NCI-H1930 (cell line): ENCODE measurements at places on chromosomes 4 and X.

DNA sequence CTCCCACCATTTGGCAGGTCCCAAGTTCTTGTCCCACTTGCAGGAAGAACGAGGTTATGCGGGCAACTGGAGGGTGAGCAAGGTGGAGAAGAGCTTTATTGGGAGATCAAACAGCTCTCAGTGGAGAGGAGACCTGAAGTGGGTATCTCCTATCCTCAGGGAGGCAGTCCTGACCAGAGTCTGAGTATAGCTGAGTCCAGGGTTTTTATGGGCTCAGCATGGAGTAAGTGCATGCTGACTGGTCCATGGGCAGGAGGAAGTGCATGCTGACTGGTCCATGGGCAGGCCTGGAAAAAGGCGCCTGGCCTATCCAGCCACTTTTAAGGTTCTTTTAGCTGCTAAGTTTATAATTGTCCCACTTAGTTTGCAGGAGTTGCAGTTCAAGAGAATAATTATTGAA lies 7.4 kb upstream of the HNRNPD start:
- DNase-seq, result no peak

DNA sequence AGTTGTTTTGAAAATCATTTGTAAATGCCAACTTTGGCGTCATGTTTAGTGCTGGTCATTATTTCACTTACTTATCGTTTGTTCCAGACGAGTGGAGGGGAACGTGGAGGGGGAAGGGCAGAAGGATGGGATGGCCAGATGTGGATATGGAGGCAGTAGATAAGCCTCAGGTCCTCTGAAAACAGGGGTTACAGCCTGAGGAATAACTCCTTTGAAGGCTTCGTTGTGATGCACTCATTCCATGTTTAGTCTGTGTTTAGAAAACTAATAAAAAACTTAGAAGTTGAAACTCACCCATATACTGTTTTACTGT lies 1.1 kb downstream of the MOB1B start:
- no peak for DNase-seq

DNA sequence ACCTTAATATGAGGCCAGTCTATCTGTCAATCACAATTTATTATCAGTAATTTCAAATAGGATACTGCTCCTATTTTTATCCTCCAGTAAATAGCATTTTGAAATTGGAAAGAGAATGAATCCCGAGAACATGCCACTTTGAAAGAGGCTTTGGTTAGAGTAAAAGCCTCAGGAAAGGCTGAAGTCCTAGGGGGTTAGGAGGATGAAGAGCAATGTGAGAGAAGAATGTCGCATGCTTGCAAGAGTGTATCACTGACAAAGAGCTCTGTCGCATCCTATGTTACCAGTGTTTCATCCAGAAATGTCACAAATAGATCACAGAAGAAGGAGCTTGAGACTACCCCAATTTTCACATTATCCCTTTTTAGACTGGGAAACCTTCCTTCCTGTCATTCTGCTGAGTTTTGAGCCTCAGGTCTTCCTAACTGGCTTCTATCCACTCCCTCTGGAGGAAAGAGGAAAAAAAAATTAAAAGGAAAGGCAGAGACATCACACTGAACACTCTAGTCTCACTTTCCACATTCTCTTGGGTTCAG lies 39.8 kb downstream of the GPM6A start:
- no peak for DNase-seq

DNA sequence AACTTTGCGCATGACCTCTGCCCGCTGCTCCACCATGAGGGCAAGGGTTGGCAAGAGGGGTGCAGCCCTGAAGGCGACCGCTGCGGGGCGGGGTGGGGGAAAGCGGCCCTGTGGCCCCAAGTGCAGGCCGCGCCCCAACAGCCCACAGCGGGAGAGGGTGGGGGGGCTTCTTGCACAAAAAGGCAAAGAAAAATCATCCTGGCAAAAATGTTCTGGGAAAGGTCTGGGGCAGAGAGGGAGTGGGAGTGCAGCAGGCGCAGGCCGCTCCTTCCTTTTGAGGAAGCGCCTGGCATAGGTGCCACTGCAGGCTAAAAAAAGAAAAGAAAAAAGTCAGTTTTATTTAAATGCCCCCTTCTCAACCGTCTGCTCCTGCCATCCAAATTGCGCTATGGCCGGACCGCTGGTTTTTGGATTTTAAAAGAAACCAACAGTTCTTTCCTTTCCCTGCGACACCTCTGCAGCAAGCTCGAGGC lies 1.4 kb downstream of the ARX start:
- DNase-seq, result no peak

GRCh38 chrX:18883234-18883960 lies 100.5 kb downstream of the PHKA2 start:
- DNase-seq, result no peak

DNA sequence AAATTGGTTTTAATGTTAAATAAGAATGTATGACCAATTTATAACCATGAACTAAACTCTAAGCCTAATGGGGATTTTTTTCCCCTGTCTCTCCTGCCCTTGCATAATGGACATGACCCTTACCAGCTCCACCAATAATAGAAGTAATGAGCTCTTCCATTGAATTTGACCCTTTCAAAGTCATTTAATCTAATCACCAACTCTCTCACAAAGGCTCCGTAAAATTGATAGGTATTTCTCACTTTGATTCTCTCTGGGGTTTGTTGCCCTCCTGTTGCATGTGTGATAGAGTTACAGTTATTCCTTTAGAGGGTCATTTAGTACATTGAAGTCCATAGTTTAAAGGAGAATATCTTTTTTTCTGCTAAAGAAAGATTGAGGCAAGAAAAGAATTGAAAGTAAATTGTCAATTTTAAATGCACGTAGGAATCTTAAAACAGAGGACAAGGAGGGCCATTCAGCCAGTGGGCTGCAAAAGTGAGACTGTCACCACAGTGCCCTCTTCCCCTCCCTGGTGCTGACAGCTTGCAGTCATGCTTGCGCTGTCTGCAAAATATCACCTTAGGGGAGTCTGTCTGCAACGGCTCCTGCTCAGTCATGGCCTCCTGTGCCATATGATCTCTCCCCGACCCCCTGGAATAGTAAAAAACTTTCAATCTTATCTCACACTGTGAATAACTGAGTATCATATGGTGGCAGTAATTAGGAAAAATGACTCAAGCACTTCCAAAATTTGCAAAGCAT lies 307.5 kb upstream of the GNPDA2 start:
- DNase-seq, result no peak

- no peak for DNase-seq
Observed at GRCh38 chr4:6335040-6335590, 65.5 kb downstream of the WFS1 start.

DNA sequence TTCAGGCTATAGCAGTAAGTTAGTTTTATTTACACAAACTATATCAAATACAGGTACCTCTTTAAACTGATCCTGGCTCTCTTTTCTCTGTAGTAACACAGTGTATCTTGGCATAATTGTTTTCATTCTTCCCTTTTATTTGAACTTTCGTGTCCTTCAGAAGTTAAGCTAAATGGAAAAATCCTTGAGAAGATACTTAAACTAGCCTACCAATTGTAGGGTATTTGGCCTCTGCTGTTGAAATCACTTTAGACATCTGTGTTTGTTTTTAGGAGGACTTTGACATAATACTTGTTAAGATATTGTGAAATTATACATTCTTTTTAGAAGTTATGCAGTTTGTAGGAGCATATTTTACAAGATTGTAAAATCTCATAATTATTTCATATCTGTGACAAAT lies 90.3 kb upstream of the GK2 start:
- DNase-seq, result no peak

DNA sequence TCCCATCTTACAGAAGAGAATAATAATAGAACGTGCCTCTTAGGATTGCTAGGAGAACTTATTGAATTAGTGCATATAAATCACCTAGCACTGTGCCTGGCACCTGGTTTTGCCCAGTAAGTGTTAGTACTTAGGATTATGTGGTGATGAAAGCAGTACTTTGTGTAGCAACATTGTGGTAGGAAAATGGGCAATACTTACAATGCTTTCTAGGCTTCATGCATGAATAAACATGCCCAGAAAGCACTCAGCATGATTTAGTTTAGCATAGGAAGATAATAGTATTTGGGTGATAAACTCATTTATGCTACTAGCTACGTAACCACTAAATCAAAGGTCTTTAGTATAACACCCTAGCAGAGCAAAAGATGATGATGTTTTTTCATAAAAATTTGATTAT lies 105.6 kb downstream of the NEUROG2 start:
- DNase-seq, result no peak

- DNase-seq, result no peak
Observed at GRCh38 chrX:41666251-41666650, 22.5 kb upstream of the GPR34 start.

DNA sequence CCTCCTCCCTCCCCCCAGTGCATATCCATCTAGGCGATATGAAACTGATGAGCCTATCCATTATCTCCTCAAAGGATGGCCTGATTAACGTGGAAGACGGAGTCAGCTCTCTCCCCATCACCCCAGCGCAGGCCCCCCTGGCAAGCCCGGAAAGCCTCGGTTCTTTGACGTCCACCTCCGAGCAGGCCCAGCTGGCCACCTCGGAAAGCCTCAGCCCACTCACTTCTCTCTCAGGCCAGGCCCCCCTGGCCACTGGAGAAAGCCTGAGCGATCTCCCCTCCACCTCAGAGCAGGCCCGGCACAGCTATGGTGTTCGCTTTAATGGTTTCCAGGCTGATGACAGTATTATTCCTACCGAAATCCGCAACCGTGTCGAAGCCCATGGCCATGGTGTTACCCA lies 14.8 kb downstream of the GABRQ start:
- no peak for DNase-seq

- DNase-seq, result no peak
Observed at GRCh38 chr4:182549356-182549755, 306.2 kb downstream of the TENM3 start.

DNA sequence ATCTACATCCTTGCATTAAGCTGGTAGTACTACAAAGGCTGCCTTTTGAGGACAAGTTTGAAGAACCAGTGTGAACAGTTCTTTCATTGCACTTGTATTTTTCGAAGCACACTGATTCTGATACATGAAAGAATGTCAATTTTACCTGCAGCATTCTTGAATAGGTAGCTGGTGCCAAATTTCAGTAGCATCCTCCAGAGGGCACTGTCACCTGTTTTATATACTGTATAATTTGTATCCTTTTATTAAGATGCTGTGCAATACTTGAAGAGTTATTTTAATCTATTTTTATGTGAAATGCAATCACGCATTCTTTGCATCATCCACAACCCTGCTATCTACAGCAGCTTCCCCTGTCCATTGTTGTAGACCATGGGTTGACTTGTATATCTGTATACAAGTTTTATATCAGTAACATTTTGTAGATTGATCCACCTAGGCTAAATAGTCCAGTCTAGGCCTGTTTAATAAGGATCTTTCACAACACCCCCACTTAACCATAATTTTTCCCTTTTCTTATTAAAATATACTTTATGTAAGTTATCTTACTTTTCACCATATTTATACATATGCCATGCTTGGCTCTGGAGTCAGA lies 325.7 kb downstream of the PCDH7 start:
- no peak for DNase-seq

GRCh38 chr4:140080883-140081282 lies 73.1 kb downstream of the MAML3 start:
- no peak for DNase-seq

GRCh38 chr4:176729489-176729888 lies 63.2 kb downstream of the VEGFC start:
- DNase-seq, result no peak

GRCh38 chrX:109155161-109155560 lies 326.7 kb downstream of the GUCY2F start:
- DNase-seq, result no peak

- no peak for DNase-seq
Observed at GRCh38 chr4:106795326-106795725, 240.8 kb downstream of the DKK2 start.

- DNase-seq, result no peak
Observed at GRCh38 chr4:15714141-15714540, 11.3 kb downstream of the BST1 start.

DNA sequence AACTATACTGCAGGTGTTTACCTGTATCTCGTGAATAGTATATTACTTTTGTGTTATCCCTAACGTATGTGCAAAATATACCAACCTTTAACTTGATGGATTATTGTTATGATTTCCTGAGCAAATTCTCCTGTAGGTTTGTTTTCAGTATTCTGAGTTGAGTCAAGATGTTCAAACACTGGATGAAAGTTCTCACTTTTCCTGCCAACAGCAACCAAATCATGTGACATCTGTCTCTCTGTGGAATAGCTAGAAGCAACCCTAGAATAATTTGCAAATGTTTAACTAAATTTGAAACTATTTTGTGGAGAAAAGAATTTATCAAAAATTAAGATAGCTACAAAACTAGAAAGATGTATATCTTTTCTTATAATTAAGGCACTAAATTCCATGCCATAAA lies 35.6 kb downstream of the BCLAF3 start:
- DNase-seq, result no peak

GRCh38 chr4:27178061-27178460 lies 317.4 kb downstream of the STIM2 start:
- DNase-seq, result no peak

- no peak for DNase-seq
Observed at GRCh38 chr4:113563691-113564378, 197.7 kb downstream of the CAMK2D start.

DNA sequence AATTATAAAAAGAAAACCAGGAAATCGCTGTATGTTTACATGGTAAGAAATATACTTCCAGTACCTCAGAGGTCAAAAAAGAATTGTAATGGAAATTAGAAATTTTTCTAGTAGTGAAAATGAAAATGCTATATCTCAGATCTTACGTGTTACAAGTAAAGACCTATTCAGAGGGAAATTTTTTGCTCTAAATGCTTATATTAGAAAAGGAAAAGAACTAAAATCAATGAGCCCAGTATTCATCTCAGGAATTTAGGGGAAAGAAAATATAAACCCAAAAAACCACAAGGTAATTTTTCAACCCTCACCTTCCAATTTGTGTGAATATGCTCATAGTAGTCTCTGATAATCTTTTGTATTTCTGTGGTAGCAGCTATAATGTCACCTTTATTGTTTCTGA lies 145.6 kb downstream of the RAP1GDS1 start:
- no peak for DNase-seq

DNA sequence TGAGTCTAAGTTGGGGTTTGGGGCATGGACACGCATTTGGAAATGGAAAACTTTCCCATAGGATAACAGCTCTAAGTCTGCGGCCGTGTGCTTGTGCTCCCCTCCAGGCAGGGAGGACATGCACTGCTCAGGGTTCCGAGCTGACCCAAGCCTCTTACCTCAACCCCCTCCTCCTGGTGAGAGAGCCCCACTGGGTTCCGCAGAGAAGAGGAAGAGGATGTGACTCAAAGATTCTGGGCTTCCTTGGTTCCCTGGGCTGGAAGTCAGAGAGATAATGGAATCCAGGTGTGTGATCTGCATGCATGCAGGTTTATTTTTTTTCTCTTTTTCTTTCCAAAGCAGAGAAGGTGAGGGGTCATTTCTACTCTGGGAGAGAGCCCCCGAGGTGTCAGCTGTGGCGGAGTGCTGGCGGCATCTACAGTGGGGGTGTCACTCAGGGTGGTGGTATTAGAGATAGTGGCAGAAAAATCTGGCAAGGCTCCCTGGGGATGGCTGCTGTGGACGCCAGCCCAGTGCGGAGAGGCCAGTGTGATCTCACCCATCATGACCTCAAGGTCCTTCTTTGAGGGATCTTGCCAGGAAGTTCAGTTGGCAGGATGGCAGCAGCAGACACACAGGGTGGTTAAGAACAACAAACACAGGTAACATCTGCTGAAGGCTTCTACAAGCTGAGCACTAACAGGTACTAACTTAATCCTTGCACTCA lies 168.7 kb upstream of the HAND2 start:
- no peak for DNase-seq
